ENCODE measurements at places on chromosomes 12 and 14.

DNA sequence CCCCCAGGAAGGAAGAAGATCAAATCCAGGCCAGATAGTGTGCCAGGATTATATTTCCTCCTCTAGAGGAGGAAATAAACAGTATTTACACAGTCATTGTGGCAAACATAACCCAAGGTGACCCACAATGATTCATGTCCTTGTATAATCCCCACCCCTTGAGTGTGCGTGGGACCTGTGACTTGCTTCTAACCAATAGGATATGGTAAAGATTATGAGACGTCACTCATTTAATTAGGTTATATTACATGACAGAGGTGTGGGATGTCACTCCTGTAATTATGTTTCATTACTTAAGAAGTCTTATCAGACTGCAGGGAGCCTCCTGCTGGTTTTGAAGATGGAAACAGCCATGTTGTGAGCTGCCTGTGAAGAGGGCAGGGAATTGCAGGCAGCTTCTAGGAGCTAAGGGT lies 12.2 kb upstream of the CATSPERB start:
- DNase-seq, result no peak

DNA sequence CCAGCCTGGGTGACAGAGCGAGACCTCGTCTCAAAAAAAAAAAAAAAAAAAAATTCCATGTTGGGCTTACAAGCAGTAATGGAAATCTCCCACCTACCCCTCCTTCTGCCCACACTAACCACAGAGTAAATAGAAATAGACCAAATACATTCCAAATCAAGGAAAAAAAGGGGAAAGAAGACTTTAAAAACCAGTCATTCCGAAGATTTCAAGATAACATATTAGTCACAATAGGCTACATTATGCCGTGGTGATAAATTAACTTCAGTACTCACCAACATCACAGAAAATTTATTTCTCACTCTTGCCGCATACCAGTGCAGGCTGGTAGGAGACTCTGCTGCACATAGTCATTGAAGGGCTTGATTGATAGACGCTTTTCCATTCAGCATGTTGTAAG lies 15.5 kb upstream of the ETV6 start:
- no peak for DNase-seq

DNA sequence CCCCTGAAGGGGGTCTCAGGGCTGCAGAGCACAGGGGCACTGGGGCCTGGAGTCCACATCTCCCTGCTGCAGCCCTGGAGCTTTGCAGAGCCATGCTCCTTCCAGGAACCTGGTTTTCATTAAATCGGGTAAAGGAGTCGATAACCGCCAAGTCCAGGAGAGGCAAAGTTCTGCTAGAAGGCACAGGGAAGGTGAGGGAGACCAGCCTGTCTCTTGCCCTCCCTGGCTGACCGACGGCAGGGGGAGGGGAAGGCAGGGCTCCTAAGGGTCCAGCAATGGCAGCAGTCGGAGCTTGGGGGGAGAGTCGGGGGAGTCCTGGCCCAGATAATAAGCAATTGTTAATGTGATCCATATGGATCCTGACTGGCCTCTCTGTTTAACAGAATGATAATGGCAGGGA lies 3.0 kb downstream of the FIGNL2 start:
- DNase-seq, result no peak

DNA sequence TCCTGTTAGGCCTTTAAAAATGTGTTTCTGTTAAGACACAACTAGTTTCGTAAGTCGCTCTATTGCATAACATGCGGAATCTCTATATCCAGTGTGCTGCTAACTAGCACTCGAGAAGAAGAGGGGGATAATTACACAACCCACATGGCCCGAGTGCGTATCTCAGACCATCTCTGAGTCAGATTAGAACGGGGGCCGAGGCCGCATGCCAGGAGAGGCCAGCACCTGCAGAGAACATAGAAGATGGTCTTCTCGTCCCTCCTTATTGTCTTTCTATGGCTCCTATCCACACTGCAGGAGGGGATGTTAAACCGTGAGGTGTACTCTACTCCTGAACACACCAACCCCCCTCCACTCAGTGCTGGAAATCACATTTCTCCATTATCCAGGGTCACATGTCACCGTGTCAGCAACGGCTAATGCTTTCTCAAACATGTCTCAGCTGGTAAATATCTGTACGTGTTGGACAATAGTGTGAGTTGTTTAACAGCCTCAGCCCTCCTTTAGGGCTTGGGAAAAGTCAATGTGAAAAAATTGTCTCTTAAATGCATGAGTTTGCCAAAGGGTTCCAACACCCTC lies 56.3 kb downstream of the CCDC88C start:
- no peak for DNase-seq

GRCh38 chr12:2456813-2457186 lies 338.0 kb upstream of the FKBP4 start:
- DNase-seq, result no peak

DNA sequence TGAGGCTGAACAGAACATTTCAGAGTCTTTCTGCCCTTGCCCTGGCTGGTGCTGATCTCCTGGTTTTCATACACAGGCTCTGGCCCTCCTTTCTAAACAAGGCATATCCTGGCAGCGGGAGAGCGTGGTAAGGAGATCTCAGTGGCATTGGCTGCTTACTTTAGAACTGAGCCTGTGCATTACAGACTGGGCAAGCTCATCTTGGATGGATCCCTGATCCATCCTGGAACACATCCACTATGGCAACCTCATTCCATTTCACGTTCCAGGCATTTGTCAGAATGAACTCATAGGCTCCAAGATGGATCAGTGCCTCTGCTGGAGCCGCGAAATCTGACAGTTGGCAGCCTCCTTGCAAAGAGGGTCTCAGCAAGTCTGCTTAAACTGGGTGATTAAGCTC lies 224.5 kb upstream of the PELI2 start:
- DNase-seq, result no peak

GRCh38 chr12:92947589-92948215 lies 18.6 kb upstream of the EEA1 start:
- DNase-seq, result no peak

- no peak for DNase-seq
Observed at GRCh38 chr14:89654998-89655397, 238.0 kb upstream of the FOXN3 start.

- DNase-seq, result no peak
Observed at GRCh38 chr14:61476105-61476753, 154.8 kb downstream of the PRKCH start.

- DNase-seq, result no peak
Observed at GRCh38 chr12:51592034-51592705, 1.1 kb downstream of the SCN8A start.

GRCh38 chr12:107444771-107445170 lies 240.8 kb upstream of the PWP1 start:
- no peak for DNase-seq

GRCh38 chr12:93139028-93139665 lies 210.1 kb upstream of the EEA1 start:
- no peak for DNase-seq

DNA sequence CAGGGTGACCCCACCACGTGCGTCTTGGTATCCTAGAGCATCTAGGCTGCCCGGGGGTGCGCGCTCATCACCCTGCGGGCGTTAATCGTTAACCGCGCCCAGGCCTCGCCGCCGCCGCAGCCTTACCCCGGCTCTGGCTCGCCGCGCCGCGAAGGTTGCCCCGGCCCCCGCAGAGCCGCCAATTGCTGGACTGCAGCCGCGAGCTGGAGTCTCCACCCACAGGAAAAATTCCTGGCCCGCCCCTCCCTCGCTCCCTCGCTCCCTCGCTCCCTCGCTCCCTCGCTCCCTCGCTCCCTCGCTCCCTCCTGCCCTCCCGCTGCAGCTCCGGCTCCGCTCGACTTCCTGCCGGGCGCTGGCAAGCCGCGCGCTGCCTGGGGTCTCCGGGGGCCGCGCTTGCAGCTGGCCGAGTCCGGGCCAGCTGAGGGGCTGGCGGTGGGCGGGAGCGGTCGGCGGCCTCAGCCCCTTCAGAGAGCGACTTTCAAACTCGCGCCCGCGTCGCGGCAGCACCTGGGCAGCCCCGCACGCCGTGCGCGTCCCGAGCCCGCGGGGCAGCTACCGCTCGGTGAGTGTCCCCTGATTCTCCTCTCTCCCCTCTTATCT lies at the start of gene PLEKHG3:
Gene PLEKHG3 (plus strand): TSS at position 282 of the 600 bp plus-strand sequence. CDS start 23,208 bp downstream, outside the sequence.
- DNase-seq, result peak; percentile 56

GRCh38 chr12:88781909-88782308 lies 201.6 kb upstream of the KITLG start:
- no peak for DNase-seq

- DNase-seq, result no peak
Observed at GRCh38 chr14:28116716-28117115, 649.9 kb upstream of the FOXG1 start.

DNA sequence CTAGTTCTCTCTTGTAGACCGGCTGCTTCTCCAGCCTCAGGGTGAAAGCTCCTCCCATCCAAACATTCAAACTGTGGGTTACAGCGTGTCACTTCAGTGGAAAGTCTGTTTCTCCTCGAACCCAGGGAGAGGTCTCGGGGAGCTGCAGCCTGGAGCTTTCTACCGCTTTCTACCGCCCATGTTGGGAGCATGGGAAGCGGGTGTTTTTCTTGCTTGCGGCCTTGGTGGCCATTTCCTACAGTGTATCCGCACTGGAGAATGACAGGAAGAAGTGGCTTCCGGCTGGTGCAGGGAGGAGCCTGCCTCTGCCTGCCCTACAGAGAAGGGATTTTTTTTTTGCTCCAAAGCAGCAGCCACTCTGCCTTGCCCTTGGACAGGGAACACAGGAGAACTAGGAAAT lies 21.2 kb downstream of the ZFP36L1 start:
- DNase-seq, result no peak

GRCh38 chr12:46386877-46387629 lies 14.5 kb upstream of the SLC38A2 start:
- DNase-seq, result no peak

DNA sequence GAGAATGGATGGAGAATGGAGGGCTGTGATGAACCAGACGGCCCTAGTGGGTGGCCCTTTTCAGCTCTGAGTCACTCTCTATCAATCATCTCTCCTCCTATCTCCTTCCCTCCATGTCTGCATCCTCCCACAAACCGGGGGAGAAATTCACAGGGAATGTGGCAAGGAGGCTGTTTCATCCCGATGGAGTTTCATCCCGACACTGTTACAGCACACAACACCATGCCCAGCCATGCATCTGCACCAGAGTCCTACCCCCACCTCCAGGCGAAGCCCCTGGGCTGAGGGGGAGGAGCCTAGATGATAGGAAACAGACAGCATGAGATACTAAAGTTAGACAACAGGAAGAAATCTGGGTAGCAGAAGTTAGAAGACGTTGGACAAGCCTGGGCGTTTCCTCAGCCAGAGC lies 20.8 kb downstream of the SLC8B1 start:
- DNase-seq, result no peak

DNA sequence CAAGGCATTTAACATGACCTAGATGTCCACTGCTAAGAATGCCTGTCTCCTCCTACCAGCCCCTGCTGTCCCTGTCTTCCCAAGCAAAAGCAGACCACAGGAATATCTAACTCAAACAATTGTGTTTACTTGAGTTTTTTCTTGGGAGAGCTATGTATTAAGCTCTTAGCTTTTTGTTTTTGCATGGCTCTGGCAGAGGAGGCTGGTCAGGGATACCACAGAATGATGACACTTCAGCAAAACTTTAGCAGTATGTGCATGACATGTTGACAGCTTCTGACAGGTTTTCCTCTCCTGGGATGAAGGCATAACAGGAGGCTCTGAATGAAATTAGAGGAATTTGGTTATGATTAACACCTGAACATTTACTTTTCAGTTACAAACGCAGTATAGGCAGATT lies 6.9 kb downstream of the TMBIM6 start:
- no peak for DNase-seq

- no peak for DNase-seq
Observed at GRCh38 chr12:102824218-102824835, 92.7 kb downstream of the PAH start.

GRCh38 chr14:62098357-62098756 lies 336.1 kb downstream of the SNAPC1 start:
- DNase-seq, result no peak

- DNase-seq, result no peak
Observed at GRCh38 chr12:132945806-132946205, 10.3 kb downstream of the ZNF605 start.

GRCh38 chr14:71966528-71966927 lies 34.3 kb downstream of the RGS6 start:
- DNase-seq, result no peak

DNA sequence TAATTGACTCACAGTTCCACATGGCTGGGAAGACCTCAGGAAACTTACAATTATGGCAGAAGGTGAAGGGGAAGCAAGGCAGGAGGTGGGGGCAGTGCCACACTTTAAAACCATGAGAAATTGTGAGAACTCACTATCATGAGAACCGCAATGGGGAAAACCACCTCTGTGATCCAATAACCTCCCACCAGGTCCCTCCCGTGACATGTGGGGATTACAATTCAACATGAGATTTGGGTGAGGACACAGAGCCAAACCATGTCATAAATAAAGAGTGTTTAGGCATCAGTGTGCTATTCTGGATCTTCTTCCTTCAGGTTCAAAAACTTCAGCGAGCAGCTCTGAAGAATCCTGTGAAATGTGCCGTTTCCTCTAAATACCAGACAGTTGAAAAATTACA lies 9.7 kb downstream of the DDX47 start:
- DNase-seq, result no peak

GRCh38 chr12:106696681-106697417 lies 77.6 kb upstream of the RIC8B start:
- DNase-seq, result no peak
